ENCODE measurements at places on chromosomes 2 and 18.

DNA sequence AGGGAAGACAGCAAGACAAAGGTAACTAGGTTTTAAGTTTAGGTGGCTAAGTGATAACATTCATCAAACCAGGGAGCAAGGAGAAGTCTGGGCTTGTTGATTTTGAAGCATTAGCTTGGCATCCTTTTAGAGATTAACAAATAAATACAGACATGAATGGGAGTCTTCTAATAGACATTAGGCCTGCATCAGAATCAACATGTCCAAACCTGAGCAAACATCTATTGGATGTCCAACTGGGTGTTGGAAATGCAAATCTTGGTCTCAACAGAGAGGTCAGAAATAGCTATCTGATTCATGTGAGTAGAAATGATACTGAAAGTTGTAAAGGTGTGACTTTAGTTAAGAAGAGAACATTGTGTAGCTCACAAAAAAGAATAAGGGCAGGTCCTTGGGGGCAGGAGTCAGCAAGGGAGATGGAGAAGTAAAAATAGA is 85.5 kb upstream of the RND3 start:
- no peak for DNase-seq

- no peak for DNase-seq
Measured at GRCh38 chr18:35710581-35710980, 129.0 kb downstream of the GALNT1 start.

GRCh38 chr2:130819608-130820278 is 17.0 kb upstream of the ARHGEF4 start:
- DNase-seq, result no peak

DNA sequence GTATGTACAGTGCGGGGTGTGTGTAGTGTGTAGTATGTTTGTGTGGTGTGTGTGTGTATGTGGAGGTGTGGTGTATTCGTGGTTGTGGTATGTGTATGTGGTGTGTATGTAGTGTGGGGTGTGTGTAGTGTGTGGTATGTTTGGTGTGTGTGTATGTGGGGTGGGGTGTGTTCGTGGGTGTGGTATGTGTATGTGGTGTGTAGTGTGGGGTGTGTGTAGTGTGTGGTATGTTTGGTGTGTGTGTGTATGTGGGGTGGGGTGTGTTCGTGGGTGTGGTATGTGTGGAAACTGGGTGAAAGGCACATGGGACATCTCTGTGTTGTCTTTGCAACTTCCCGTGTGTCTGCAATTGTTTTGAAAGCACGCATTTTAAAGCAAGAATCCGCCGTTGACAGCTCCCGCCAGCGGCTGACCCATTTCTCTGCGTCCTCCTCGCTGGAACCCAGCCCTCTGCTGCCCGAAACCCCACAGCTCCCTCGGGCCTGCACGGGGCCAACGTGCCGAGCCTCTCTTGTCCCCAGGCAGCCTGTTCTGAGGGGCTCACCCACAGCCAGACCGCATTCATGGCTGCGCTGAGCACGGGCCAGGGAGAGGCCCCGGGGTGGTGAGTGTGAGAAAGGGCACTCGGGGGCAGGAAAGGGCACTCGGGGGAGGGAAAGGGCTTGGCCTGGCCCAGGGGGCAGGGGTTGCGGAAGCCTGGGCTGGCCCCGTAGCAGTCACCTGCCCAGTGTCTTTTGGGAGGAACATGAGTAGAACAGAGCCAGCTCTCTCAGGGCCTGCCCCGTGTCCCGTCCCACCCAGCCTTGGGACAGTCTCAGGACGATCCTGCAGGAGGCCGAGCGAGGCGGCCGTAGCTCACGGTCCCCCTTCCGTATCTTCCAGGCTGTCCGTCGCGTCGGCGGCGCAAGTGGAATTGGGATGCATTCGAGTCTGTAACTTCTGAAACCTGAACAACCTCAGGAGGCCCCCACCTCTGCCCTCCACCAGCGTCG is 61.4 kb downstream of the TWIST2 start:
- no peak for DNase-seq

- no peak for DNase-seq
Measured at GRCh38 chr18:2655954-2656236, 369 bp downstream of the SMCHD1 start.

- no peak for DNase-seq
Measured at GRCh38 chr2:210399440-210400041, 77.0 kb downstream of the LANCL1 start.

- DNase-seq, result no peak
Measured at GRCh38 chr2:50225021-50225928, 806.7 kb downstream of the NRXN1 start.

DNA sequence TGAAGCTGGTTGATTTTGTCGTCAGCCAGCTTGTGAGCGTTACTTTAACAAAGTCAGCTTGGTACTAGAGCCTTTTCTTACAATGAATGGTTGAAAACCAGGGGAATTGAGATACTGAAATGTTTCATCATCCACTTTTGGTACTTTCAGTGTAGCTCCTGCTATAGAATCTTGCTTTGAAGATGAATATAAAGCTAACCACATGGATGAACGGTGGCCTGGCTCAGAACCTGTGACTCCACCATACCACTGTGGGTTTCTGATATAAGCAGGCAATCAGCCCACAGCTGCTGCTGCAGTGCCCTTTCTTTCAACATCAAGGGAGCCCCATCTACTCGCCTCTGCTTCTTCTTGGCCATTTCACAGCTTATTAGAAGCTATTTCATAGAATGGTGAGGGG is 53.2 kb upstream of the GPR45 start:
- DNase-seq, result no peak

DNA sequence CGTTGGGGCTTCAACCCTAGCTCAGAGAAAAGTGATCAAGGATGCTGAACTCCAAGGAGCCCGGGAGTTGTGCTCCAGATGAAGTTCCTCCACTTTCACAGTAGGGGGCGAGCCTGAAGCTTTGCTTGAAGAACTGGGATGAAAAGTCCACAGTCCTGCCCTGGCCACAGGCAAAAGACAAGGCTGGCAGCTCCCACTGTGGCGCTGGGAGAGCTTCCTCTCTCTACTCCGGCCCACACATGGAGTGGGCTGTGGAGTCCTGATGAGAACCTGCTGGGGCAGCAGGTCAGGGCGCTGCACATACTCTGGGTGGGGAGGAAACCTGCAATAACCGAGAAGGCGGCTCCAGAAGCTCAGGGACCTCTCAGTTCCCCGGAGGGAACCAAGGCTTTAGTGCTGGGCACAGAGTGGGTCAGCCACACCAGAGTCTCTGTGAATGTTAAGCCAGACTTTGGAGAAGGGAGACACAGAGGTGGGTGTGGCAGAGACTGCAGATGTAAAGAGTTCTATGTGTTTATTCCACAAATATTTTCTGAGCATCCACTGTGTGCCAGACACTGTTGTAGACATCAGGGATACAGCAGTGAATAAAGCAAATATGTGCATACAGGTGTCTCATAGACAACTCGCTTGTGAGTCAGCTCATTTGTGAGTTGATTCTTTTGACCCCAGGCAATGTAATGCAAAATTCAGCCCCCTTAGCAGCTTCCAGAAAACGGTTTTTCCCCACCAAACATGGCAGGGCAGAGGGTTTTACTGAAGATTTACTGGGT is 48.0 kb upstream of the MRPL33 start:
- no peak for DNase-seq

- DNase-seq, result no peak
Measured at GRCh38 chr2:158142568-158143332, 41.1 kb downstream of the UPP2 start.

- no peak for DNase-seq
Measured at GRCh38 chr18:12651651-12652050, 6.3 kb downstream of the SPIRE1 start.

DNA sequence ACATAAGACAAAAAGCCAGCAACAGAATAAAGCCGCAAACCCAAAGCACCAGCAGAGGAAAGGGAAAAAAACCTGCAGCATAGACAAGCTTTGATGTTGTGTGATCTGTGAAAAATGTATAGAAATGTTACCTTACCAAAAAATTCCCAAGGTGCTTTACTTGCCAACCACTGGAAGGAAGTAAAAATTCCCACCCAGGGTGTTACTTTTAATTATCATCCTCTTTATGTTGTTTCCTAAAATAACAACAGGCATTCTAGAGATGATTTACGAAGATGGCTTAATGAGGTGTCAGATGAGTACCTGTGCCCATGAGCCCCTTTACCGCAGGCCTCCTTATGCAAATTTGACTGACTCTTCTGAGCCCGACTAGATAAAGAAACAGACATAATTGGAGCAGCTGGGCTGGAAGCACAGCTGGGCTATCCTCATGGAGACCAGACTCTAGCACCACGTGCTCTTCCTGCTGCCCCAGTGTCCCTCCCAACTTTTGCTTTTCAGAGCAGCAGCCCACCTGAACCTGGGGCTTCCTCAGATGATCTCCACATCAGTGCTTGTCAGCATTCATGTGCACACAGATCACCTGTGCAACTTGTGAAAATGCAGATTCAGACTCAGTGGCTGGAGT is 41.5 kb downstream of the SRSF7 start:
- DNase-seq, result no peak

DNA sequence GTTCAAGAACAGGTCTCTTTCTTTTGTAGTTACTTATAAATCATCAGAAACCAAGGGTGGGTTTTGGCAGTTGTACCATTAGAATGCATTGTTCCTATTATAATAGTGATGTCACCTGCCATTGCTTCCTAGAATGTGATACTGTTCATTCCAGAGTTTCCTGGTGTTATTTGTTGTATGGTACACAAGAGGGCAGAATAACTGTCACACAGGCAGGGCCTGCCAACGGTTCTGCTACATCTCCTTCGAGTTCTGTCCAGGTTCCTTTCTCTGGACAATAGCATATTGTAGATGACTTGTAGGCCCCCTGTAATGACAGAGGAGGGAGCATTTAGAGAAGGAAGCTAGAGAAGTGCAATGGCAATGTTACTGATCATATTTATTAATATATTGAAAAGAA is 98.3 kb downstream of the KLHL14 start:
- no peak for DNase-seq

- no peak for DNase-seq
Measured at GRCh38 chr18:13138420-13139139, 80.0 kb upstream of the LDLRAD4 start.

- DNase-seq, result no peak
Measured at GRCh38 chr2:78999406-78999805, 26.1 kb upstream of the REG3G start.

GRCh38 chr2:21501376-21502027 is 377.7 kb downstream of the TDRD15 start:
- DNase-seq, result no peak

- DNase-seq, result no peak
Measured at GRCh38 chr2:15242936-15243461, 318.1 kb downstream of the NBAS start.

GRCh38 chr18:58148954-58149471 is 105.0 kb downstream of the NEDD4L start:
- DNase-seq, result no peak

GRCh38 chr2:207692206-207693065 is 19.0 kb upstream of the CCNYL1 start:
- DNase-seq, result no peak

DNA sequence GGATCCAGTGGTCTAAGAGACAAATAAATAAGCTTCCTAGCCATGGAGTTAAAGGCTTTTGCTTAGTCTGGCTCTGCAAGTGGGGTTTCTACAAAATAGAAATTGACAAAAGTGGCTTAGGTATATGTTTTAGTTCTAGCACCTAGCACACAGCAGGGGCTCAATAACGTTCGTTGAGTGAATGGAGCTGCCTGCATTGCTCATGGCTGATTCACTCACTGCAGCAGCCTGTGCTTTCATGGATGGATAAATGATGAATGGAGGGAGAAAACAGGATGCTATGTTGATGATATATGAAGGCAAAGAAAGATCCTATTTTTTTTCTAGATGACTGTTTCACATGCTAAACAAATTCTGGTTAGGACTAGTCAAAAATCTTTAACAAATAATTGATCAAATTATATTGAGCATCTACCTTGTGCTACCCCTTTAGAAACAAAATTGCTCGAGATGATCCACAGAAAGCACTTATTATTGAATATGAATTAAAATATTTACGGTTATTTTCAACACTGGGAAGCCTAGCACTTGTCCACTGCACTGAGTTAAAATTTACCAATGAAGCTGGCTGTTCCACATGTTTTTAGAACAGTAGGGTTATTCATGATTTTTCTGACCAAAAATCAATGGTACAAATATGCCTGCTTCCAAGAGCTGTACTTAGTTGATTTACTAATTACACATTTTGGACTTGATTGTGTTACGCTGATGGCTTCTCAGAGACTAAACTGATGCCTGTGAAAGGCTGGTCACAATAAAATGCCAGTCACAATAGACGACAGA is 39.6 kb downstream of the HDHD2 start:
- DNase-seq, result no peak

GRCh38 chr2:55946793-55947192 is 23.2 kb upstream of the EFEMP1 start:
- DNase-seq, result no peak

GRCh38 chr2:166372046-166372445 is 3.7 kb downstream of the SCN9A start:
- no peak for DNase-seq

GRCh38 chr2:224417361-224417729 is 15.4 kb upstream of the FAM124B start:
- no peak for DNase-seq

GRCh38 chr2:8028981-8029380 is 652.9 kb upstream of the ID2 start:
- DNase-seq, result peak; percentile 70

- no peak for DNase-seq
Measured at GRCh38 chr18:78792094-78792493, 187.5 kb upstream of the SALL3 start.

GRCh38 chr2:165959371-165959770 is 5.8 kb upstream of the TTC21B start:
- DNase-seq, result no peak

DNA sequence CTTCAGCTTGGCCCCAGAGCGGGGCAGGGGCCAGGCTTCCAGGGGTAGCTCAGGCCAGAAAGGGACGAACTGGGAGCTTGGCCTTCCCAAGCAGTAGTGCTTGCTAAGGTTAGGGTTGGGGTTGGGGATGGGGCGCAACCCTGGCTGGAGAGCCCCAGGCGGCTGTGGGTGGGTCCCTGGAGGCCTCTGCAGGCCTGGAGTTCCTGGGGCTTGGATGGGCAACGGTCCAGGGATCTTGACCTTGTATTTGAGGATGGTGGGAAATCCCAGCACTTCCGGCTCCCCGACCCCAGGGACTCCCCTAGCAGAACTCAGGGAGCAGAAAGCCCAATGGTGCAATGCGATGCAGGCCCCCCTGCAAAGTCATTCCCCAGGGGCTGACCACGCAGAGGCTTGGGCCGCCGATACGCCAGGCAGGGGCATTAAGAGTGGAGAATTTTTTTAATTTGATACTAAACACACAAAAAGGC is 12.6 kb upstream of the MLPH start:
- DNase-seq, result no peak

DNA sequence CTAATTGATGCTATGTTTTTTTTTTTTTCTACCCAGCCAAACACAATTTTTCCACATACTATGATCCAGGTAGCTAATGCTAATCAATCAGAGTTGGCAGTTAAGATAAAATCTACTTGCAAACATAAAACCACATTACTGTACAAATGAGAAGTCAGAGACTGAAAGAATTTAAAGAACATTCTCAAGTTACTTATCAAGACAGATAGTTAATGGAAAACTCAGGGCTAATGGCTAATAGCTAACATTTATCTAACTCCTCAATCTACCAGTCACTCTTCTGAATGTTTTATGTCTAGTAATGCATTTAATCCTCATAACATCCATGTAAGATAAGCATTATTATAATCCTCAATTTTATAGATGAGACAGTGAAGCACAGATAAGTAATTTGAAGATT is 537.6 kb upstream of the SETBP1 start:
- DNase-seq, result no peak

GRCh38 chr2:192546565-192546964 is 351.8 kb upstream of the TMEFF2 start:
- no peak for DNase-seq

- no peak for DNase-seq
Measured at GRCh38 chr2:23491591-23492336, 106.8 kb downstream of the KLHL29 start.
